MM.1S (cell line): ENCODE measurements at places on chromosomes 2 and 18.

DNA sequence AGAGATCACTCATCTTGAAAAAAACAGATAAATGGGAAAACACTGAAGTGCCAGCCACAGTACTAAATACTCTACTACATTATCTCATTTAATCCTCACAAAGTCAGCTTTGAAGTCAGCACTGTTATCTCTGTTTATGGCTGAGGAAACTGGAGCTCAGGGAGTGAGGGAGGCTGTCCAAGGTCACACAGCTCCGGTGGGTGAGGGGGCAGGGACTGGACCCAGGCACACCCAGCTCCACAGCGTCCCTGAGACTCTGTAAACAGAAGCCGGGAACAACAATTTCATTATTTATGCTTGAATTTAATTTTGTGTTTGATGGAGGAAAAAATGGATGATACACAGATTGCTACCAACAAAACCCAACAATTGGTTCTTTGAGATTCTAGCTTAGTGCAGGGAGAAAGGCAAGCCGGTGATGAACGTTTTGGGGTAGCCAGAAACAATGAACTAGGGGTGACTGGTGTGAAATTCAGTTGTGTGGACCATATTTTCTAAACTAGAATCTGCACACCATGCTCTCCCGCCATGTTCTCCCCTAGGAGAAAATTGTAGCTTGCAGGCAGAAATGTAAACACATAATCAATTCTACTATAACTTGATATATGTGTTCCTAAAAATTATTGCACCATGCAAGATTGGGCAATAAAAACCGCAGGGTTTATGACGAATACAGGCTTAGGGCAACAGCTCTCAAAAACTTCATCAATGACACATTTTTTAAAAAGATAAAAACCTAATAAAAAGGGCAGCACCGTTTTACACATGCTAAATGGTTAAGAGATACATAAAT lies at the start of gene GREB1:
Gene GREB1, plus strand, starts transcription at position 768 of the 793 bp plus-strand sequence. CDS start 22,570 bp downstream, outside the sequence.
- H3K27me3 ChIP-seq: no peaks in the 10 kb centered on the region
- no peak within 1 kb of the TSS for H3K4me3 ChIP-seq
- no peak for DNase-seq
- H3K36me3 ChIP-seq: no peaks in the 10 kb centered on the region
- no peaks in the 10 kb centered on the region for H3K4me1 ChIP-seq

DNA sequence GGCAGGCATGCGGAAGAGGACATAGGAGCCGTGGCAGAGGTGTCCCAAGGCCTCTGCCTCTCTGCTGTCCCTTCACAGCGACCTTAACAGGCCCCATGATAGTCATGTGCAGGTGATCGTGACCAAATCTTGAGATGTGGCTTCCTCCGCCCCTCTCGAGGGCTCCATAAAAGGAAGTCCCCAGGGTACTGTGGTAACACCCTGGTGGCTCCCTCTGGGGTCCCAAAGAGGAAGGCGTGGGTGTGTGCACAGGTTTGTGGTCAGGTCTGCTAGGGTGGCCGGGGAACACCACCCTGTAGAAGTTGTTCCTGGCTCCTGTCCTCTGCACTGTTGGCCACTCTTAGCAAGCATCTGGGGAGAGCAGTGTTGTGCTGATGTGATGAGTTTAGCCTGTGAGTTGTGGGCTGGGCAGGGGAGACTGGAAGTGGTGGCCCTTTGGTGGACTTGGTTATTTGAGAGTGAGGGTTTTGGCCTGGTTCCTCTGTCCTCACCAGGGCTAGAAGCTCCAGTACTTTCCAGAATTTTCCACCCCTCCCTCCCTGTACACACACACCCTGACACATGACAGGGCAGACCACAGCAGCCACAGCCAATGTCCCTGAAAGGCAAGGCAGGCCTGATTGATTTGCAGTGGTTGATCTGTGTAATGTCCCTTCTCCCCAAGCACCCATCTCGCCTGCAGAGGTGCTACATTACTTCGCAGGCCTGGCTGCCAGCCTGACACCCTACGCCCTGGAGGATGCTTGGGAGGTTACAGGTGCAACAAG lies 68.9 kb upstream of the BOD1L2 start:
- H3K27ac ChIP-seq: no peak overlapping the region
- no peaks in the 10 kb centered on the region for H3K36me3 ChIP-seq
- no peaks in the 10 kb centered on the region for H3K4me1 ChIP-seq

DNA sequence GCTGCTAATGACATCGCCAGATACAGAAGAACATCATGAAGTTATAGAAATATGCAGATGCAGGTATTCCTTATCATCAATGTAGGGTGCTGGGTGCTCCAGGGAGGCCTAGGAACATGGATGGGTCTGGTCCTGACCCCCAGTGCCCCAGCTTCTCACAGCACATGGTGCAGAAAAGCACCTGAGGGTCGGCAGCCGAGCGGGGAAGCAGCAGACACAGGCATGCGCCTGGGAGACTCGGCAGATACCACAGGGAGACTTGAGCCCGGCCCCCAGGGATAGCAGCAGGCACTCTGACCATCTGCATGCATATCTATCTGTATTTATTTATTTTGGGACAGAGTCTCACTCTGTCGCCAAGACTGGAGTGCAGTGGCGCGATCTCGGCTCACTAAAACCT lies 43.2 kb downstream of the TMEM18 start:
- no peak overlapping the region for H3K4me3 ChIP-seq
- DNase-seq: no peak
- H3K4me1 ChIP-seq: no peaks in the 10 kb centered on the region
- no peaks in the 10 kb centered on the region for H3K27me3 ChIP-seq
- no peak overlapping the region for H3K27ac ChIP-seq

GRCh38 chr2:54114936-54115283 lies 505 bp upstream of the ACYP2 start:
- DNase-seq: no peak
- peak overlapping the region; percentile 98 for H3K27ac ChIP-seq
- H3K4me3 ChIP-seq: peak overlapping the region; percentile 97
- no peaks in the 10 kb centered on the region for H3K27me3 ChIP-seq

DNA sequence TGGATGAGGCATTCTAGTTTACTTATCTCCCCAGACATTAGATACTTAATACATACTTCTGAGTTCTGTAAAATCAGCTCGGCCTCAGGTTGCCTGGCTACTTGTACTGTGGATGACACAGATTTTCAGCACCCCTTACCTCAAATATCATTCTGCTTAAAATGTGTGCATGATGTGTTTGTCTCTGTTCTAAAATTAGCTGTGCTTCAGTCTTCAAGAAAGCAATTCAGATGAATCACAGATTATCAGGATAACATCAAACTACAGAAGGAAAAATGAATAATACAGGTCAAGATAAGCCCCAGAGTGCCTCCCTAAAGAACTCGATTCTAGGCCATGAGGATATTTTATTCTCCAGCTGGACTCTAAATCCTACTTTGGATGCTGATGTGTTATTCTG lies 21.3 kb upstream of the MAPRE2 start:
- DNase-seq: no peak
- no peaks in the 10 kb centered on the region for H3K27me3 ChIP-seq
- H3K36me3 ChIP-seq: no peaks in the 10 kb centered on the region
- no peak overlapping the region for H3K27ac ChIP-seq
- H3K4me1 ChIP-seq: no peaks in the 10 kb centered on the region

DNA sequence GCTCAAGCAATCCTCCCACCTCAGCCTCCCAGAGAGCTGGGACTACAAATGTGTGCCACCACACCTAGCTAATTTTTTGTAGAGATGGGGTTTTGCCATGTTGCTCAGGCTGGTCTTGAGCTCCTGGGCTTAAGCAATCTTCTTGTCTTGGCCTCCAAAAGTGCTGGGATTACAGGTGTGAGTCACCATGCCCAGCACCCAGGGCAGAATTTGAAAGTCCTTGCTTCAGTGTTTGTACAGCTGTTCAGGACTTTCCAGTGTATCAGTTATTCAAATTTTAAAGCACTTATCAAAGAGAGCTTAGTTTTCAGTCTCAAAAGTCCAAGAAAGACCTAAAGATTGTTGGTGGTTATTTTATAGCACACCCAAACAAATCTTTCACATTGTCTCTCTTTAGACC lies 43.6 kb upstream of the VPS54 start:
- H3K36me3 ChIP-seq: no peaks in the 10 kb centered on the region
- H3K27ac ChIP-seq: peak overlapping the region; percentile 27; the same call in 1 of the 2 replicates
- H3K27me3 ChIP-seq: no peaks in the 10 kb centered on the region
- no peak overlapping the region for H3K4me3 ChIP-seq
- DNase-seq: peak; percentile 75
- peaks cover 24% of the 10 kb centered on the region for H3K4me1 ChIP-seq

DNA sequence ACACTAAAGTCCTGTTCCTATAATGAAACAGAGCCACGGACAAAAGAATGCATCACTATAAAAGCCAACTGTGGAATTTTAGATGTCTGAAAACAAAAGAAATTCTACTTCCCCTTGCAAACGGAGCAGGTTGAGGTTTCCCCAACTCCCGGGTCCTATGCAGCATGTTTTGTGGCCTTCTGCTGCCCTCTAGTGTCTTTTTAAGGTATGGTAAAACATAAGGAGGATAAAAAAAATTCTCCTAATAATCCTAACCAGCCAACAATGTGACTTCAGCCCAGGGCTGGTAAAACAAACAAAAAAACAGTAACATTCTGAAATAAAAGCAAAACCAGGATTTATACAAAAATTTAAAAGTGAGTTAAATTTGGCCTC lies 539.5 kb downstream of the NRXN1 start:
- H3K27ac ChIP-seq: peak overlapping the region; percentile 13; the same call in 1 of the 2 replicates
- H3K36me3 ChIP-seq: no peaks in the 10 kb centered on the region
- H3K4me1 ChIP-seq: peaks cover 22% of the 10 kb centered on the region
- DNase-seq: peak; percentile 71
- no peaks in the 10 kb centered on the region for H3K27me3 ChIP-seq
- H3K4me3 ChIP-seq: peak overlapping the region; percentile 50
